Stimulated activated CD8-positive, alpha-beta memory T cell treated with anti-CD3 and anti-CD28 coated beads, Interleukin-7, amount 100 ng/mL, for 24 hours (primary cell): ENCODE measurements at places on chromosomes 7 and 10.

GRCh38 chr10:24518981-24519597, 204.6 kb downstream of the ARHGAP21 start:
- DNase-seq: no peak

DNA sequence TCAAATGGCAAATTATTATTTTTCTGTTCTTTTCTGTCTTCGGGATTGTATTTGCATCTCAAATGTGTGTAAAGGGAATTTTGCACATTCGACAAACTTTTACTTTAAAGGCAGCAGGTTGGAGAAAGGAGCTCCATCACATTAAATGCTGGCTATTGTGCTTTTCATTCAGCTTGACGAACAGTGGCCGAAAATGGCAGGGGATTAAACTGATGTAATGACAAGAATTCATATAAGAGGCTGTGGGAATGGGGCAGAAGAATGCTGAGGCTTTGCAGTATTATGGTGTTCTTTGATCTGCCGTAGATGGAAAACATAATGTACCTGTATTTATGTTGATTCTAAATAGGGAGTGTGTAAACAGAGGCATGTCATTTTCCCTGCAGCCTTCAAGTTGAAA, 376.0 kb downstream of the LRMDA start:
- DNase-seq: no peak

DNA sequence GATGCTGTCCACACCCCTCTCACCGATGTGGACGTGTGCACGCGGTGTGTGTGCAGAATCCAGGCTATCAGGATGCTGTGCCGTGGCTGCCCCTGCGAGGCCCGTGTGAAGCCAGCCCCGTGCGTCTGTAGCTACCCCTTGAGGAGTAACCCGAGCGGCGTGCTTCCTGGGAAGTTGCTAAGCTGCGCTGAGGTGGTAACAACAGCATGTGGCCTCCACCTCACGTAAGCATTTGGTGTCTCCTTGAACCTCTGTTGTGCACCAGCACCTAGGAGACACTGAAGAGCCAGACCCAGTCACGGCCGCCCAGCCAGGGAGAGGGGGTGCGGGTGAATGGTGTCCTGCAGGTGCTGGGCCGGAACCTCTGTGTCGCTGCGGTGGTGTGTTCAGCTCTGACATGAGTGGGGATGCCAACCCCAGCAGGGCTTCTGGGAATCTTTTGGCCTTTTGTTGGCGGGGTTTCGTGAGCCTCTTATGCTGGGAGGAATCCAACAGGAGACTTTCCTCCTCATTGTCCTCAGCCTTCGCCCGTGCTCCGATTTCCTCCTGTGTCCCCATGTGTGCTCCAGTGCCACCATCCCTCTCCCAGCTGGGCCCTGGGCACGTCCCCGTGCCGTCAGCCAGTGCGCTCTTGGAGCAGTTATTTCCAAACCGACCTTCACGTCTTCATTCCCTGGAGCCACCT, 60.4 kb downstream of the DNAJB6 start:
- DNase-seq: no peak

DNA sequence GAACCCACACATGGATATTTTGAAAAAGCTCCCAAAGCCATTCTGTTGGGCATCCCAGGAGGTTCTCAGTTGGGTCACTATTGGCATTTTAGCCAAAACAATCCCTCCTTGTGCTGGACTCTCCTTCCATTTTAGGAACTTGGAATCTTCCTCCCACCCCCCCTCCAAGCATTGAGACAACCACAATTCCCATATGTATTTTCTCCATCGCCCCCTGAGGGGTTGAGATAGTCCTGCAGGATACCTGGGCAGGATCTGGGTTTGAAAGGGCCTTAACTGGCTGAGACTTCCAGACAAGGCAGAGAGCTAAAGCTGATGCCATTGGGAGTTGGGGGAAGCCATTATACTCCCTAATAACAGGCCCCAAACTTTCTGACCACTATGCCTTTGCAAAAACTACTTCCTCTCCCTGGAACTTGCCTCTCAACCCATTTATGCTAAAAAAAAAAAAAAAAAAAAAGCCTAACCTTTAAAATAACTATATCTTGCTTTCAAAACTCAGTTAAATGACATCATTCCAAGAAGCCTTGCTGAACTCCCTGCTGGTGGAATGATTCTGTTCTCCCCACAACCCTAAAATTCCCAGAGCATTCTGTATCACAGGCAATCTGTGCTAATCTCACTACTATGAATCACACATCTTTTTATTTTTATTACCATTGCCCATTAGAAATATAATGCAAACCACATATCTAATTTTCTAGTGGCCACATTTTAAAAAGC, 77.5 kb upstream of the PDE1C start:
- no peak for DNase-seq

- DNase-seq: no peak
These were observed at the start of gene IGFBP1 for GRCh38 chr7:45888185-45888992. Gene IGFBP1, plus strand, starts transcription at chr7:45888488. Its CDS starts 165 bp downstream, at chr7:45888653.

GRCh38 chr10:42930516-42931192, 146.2 kb upstream of the RET start:
- no peak for DNase-seq

- DNase-seq: no peak
These were observed 97.4 kb downstream of the ARID5B start for GRCh38 chr10:61998937-61999336.

GRCh38 chr7:126662856-126663255, 589.9 kb downstream of the GRM8 start:
- DNase-seq: no peak

GRCh38 chr10:69470463-69471384, 19.5 kb downstream of the TSPAN15 start:
- DNase-seq: no peak
